Activated naive CD8-positive, alpha-beta T cell treated with anti-CD3 and anti-CD28 coated beads for 36 hours (primary cell): ENCODE measurements at places on chromosomes 12 and 14. TPM values are rescaled to one million over a fixed set of nuclear protein-coding genes. Genes with fewer than 3 reads are reported as not detected.
A peak's percentile ranks its signal among the peaks of the same experiment; 100 is the strongest.

Gene NEUROD4
- not detected for total RNA-seq

Gene SLC15A5
- total RNA-seq, result not detected

Gene TSHR
- not detected for total RNA-seq

Gene YLPM1
- total RNA-seq, result 51.8 TPM

Gene RTL1
- total RNA-seq, result not detected

Gene A2M
- total RNA-seq, result not detected

Gene BICDL1
- 62.7 TPM for total RNA-seq

Gene BMAL2
- 13.3 TPM for total RNA-seq

DNA sequence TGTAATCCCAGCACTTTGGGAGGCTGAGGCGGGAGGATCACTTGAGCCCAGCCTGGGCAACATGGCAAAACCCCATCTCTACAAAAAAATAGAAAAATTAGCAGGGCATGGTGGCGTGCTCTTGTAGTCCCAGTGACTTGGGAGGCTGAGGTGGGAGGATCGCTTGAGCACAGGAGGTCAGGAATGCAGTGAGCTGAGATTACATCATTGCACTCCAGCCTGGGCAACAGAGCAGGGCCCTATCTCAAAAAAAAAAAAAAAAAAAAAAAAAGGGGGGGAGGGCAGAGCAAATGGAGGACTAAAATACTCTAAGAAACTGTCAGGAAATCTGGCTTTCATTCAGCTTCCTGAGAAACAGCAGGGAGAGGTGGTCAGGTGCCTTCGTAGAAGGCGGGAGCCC lies 31.7 kb upstream of the TSPAN9 start:
- no peak for DNase-seq

DNA sequence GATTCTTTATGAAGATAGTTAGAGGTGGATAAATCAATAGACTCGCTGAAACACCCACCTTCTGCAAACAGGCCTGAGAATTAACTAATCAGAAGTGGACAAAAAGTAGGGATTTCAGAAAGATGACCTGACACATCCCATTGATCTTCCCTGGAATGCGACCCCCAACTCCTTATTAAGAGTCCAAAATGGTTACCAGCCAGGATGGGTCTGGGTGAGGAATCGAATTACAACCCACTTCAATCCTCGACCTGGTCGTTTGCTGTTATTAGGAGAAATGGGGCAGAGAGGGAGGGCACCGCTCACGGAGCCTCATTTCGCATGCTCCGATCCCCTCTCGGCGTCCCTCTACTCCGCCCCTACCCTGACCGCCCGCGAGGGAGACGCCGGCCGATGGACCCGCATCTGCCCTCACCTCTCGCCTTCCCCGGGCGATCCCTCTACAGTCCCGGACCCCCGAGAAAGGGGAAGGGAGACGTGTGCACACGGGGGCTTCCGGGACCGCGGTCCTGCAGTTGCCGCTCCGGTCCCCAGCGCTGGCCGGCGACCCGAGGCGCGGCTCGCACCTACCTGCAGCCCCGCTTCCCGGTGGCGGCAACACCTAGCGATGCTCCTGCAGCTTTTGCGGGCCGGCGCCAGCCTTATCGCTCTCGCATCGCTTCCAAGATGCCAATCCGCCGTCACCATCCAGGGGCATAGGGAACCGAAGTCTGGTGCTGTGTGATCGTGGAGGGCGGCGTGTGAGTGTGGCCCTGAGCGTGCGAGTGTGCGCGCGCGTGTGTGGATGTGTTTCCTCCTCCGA lies 69.3 kb upstream of the USP15 start:
- DNase-seq, result peak; percentile 22

- no peak for DNase-seq
Observed at GRCh38 chr12:101743242-101743641, 4.0 kb upstream of the SYCP3 start.

DNA sequence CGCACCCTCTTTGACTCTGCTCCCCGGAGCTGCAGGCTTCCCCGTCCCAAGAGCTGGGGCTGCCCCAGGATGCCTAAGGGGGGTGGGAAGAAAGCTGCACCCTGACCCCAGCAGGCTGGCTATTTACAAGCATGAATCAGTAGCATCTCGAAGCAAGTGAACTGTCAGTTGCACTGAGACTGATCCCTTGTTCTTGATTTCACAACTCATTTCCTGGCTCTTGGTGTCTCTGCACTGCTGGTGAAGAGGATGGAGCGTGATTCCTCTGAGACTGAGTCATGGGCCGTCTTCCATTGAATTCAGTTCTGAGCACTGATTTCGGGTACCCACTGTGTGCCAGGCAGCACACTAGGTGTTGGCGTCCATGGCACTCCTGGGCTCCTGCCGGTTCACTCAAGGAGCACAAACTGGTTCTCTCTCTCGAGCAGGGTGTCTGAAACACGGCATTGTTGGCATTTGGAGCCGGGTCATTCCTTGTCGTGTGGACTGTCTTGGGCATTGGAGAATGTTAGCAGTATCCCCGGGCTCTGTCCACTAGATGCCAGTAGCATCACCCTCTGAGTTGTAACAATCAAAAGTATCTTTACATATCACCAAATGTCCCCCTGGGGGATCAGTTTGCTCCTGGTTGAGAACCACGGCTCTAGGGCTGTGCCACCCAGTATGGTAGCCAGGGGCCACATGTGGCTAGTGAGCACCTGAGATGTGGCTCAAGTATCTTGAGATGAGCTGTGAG lies 86.9 kb downstream of the RIN3 start:
- DNase-seq, result no peak

DNA sequence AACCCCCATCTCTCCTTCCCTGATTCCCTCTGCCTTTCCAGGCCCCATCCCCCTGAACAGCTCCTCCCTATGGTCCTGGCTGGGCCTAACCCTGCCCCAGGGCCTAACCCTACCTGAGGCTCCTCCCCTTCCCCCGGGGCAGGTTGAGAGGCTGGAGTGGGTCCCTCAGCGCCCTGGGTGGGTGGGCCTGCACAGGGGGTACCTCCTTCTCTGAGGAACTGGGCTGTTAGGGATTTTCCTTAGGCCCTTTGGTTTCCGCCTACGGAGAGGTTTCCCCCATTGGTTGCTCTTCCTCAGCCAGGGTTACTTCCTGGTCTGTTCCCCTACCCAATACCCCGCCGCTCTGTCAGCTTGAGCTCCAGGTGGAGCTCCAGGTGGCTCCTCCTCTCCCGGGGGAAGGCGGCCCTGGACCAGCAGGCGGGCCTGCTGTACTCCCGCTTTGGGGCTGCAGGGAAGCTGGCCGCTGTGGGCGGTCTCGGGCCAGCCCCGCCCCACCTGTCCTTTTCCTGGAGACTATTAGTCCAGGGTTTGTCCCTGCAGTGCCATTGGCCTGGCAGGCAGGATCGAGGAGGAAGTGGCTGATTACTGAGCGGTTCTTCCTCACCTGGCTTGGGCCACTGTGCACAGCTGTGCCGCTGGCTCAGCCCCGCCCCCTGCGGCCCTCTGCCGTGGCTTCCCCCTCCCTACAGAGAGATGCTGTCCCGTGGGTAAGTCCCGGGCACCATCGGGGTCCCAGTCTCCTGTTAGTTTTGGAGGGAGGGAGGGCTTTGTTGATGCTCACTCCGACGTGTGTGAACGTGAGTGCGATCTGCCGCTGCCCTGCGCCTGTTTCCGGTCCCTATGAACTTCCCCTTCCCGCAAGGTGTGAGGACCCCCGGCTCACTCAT lies 2.5 kb downstream of the C12orf57 start:
- peak; percentile 80 for DNase-seq

- no peak for DNase-seq
Observed at GRCh38 chr14:64689289-64689688, 14.9 kb upstream of the PLEKHG3 start.

DNA sequence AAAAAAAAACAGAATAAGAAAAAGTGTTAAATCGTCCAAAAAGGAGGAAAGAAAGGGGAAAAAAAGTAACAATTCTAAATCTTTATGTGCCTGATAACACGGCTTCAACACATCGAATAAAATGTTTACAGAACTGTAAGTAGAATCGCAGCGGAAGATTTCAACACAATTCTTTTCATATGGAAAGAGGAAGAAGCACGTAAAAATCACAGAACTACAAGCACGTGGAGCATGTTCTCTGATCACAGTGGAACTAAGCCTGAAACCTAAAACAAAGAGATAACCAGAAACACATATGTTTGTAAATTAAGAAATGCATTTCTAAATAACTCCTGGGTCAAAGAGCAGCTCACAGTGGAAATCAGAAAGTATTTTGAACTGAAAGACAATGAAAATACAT lies 8.7 kb downstream of the CLEC7A start:
- no peak for DNase-seq

DNA sequence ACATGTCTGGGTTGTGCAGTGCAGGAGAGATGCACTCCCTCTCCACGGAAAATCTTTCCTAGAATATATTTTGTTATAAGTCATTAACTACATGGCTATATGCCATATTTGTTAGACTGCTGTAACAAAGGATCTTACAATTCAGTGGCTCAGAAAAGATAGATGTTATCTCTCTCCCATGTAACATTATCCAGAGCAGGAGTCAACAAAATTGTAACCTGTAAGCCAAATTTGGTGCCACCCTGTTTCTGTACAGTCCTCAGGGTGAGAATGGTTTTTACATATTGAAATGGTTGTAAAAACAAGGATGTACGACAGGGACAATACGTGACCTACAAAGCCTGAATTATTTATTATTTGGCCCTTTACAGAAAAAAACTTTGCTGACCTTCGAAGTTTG lies 155.5 kb downstream of the KIF21A start:
- no peak for DNase-seq

GRCh38 chr12:102957339-102958050 lies at the start of gene ASCL1:
Gene ASCL1, plus strand, starts transcription at chr12:102957674. Its CDS starts 571 bp downstream, at chr12:102958245.
- DNase-seq, result no peak

DNA sequence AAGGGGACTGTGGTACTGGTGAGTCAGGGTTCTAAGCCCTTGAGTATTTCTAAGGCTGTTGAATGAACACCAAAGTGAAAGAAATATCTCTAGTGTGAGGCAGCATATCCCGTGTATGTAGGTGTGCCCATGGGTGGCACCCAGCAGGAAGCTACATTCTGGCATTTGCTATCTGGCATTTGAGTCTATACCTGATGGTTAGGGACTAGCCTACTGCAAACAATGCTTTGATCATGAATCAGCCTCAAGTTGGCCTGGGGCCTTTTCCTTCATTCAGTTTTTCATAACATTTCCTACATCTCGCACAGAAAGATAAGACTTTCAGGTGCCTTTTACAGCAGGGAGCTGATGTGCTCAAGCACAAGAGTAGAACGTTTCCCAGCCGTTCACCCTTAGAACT lies 85.7 kb upstream of the E2F7 start:
- DNase-seq, result no peak

GRCh38 chr14:38490273-38490672 lies 234.4 kb upstream of the CLEC14A start:
- DNase-seq, result no peak

DNA sequence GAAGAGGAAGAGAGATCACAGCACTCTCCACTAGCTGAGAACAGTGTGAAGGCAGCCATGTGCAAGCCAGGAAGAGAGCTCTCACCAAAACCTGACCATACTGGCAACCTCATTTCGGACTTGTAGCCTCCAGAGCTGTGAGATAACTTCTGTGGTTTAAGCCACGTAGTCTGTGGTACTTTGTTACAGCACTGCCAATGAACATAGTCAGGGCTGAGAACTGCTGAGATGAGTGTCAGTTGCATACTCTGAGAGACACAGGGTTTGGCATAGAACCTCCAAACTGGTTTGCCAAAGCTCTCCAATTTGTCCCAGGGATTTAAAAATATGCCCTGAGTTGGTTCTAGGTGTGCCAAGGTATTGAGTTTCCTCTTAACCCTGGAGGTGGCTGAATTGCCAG lies 218.6 kb downstream of the ATP23 start:
- DNase-seq, result no peak
